ENCODE measurements at places on chromosomes 12 and 14. TPM values are rescaled to one million over a fixed set of nuclear protein-coding genes. Genes with fewer than 3 reads are reported as not detected.

GRCh38 chr12:104930388-104931326 lies 27.4 kb downstream of the SLC41A2 start:
- no peak for DNase-seq

- DNase-seq, result no peak
These were observed 841.7 kb downstream of the NRXN3 start for GRCh38 chr14:79011920-79012204.

- peak; percentile 8 for DNase-seq
These were observed 903 bp upstream of the NT5DC3 start for GRCh38 chr12:103841690-103842584.

DNA sequence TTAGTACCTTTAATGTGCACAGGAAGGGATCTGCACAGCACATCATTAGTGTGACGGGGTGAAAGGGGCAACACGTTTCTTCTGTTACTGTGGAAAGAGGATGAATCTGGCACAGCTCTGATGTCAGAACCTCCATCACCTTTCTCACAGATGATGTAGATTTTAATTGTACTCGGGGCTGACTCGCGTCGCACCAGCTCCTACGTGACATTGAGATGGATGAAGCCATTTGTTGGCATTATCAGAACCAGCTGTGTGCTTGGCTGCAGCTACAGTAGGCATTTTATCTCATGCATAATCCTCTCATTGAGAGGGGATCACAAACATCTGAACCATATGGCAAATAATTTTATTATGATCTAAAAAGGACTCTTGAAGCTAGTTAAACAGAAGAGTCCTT lies 173.6 kb downstream of the PDZRN4 start:
- no peak for DNase-seq

GRCh38 chr12:99393763-99394162 lies 253.8 kb upstream of the GARIN6 start:
- DNase-seq, result no peak

Gene SLC41A2
- 6.3 TPM for total RNA-seq

Gene DIO2
- not detected for total RNA-seq

Measured in activated T-cell treated with anti-CD3 and anti-CD28 coated beads, Interleukin-2, amount 50 U/mL, for 4 hours (primary cell).